ENCODE measurements at places on chromosomes 5 and 9. TPM values are rescaled to one million over a fixed set of nuclear protein-coding genes. Genes with fewer than 3 reads are reported as not detected.

Gene PGM5
- polyA plus RNA-seq: 11.5 TPM

Gene WDR41
- polyA plus RNA-seq: 77.3 TPM

Gene FREM1
- polyA plus RNA-seq: 40.0 TPM

Gene LMNB1
- 63.6 TPM for polyA plus RNA-seq

Gene PITX1
- polyA plus RNA-seq: not detected

Gene NDUFS4
- polyA plus RNA-seq: 143 TPM

Gene BTNL3
- not detected for polyA plus RNA-seq

Gene PCDHGB5
- 33.5 TPM for polyA plus RNA-seq

- H3K4me1 ChIP-seq: peaks cover 29% of the 10 kb centered on the region
- H3K27me3 ChIP-seq: no peaks in the 10 kb centered on the region
- H3K36me3 ChIP-seq: no peaks in the 10 kb centered on the region
These were observed at the start of gene SEMA5A for GRCh38 chr5:9545992-9546851. SEMA5A (minus strand) TSS chr5:9546075; CDS start chr5:9379946, 166,129 bp downstream.

GRCh38 chr5:131330031-131330430 is 66.2 kb downstream of the CDC42SE2 start:
- no peak overlapping the region for H3K4me3 ChIP-seq
- no peak for DNase-seq
- H3K36me3 ChIP-seq: no peaks in the 10 kb centered on the region
- no peak overlapping the region for H3K27ac ChIP-seq

GRCh38 chr5:78701795-78702410 is 53.3 kb upstream of the LHFPL2 start:
- no peak for DNase-seq
- H3K4me1 ChIP-seq: no peaks in the 10 kb centered on the region
- no peak overlapping the region for H3K27ac ChIP-seq
- no peaks in the 10 kb centered on the region for H3K27me3 ChIP-seq

DNA sequence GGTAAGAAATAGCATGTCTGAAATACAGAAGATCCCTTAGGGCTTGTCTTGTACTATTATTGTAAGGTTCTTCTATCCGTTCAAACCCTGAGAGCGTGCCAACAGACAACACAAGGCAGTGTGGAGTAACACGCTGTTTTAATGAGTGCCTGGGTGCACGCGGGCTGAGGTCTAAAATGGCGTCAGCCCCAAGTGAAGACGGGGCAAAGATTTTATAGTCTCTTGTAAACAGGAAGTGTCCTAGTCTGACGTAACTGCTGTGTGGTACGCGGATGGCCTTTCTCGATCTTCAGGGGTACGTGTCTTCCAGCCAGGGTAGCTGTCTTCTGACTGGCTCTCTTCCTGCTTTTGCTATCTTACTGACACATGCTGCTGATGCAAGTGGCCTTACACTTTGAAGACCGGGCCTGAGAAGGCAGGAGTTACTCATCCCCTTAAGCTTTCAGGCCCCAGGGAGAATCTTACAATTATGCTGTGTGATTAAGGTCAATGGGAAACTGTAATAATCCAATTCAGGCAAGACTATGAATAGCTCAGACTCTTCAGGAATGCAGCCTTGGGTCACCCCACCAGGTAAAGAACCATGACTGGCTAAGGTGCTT is 1812.0 kb upstream of the CDH9 start:
- no peak for DNase-seq
- no peak overlapping the region for H3K4me3 ChIP-seq
- H3K4me1 ChIP-seq: no peaks in the 10 kb centered on the region
- no peaks in the 10 kb centered on the region for H3K36me3 ChIP-seq
- no peak overlapping the region for H3K27ac ChIP-seq

DNA sequence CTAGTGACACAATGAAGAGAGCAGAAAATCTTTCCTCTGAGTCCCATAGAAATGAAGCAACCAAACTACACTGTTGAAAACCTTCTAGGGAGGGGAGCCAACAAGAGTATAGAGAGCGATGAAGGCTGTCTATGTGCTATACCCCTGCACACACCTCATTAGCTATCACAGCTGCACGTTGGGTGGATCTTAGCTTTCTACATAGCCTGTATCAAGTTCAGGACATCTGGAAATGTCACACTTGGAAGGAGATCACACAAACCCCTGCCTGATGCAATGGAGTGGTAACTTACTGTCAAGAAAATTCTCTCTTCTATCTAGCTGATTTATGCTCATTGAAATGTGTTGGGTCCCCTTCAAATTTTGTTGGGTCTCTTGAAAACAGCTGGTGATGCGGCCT is 127.0 kb upstream of the NTRK2 start:
- no peaks in the 10 kb centered on the region for H3K4me1 ChIP-seq
- no peaks in the 10 kb centered on the region for H3K27me3 ChIP-seq
- no peak overlapping the region for H3K27ac ChIP-seq

DNA sequence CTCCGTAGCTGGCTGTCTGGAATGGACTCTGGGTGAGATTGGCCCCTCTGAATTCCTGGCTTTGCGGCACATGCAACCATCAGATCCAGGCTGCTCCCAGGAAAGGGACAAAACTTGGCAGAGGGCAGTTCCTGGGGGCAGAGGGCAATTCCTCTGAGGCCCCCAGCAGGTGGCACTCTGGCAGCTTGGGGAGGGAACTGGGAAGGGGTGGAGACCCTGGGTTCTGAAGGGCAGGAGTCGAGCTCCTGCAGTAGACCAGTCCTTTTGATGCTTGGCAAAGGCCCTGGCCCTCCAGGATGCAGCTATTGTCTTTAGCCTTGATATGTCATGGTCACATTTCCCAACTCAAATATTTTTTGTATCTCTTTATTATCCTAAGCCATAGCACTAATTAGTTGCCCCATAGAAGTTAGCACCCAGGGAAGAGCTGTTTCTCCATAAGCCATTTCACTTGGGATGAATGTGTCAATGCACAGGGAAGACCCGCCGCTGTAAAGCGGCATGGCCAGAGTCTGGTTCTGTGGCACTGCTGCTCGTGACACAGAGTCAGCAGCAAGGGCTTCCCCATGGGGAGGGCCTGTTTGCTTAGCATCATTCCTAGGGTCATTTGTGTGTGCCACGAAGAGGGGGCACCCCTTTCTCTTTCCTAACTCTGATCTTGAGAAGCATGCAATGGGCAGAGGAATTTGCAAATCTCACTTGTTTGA is 51.2 kb upstream of the CDK20 start:
- no peak overlapping the region for H3K4me3 ChIP-seq
- no peak for DNase-seq

DNA sequence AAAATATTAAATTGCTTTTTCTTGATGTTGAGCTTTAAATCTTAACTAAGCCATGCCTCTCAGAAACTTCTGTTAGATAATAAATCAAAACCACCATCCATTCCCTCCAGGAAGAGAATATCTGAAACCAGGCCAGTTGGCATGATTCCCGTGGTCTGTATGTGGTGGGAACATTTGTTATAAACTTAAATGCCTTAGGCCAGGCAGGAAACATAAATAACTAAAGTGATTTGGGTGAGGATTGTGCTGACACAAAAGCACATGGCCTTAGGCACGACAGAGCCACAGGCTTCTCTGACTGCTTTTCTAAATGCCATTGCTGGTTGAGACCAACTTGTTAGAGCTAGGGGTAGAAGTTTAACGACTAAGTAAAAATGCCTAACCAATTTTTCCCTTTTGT is 255.9 kb downstream of the GABRG2 start:
- H3K4me3 ChIP-seq: no peak overlapping the region
- H3K36me3 ChIP-seq: no peaks in the 10 kb centered on the region
- H3K27ac ChIP-seq: no peak overlapping the region
- no peak for DNase-seq
- H3K27me3 ChIP-seq: no peaks in the 10 kb centered on the region

DNA sequence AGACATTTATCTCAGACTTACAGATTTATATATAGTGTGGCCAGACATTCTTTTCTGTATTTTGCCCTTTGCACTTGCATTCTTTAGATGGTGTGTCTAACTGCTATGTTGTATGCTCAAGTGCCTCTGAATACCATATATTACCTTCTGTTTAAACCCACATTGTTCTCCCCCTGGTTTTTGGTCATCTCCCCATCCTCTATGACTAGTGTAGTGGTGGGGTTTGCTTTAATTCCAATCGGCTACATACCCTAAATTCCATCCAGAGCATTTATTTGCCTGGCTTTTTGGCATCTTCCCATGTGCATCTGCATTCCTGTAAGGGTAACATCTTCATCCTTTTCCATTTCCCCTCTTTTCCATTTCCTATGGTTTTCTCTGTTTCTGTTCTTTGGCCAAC is 271.0 kb upstream of the SLC30A5 start:
- H3K36me3 ChIP-seq: no peaks in the 10 kb centered on the region
- H3K4me1 ChIP-seq: peaks cover 10% of the 10 kb centered on the region
- no peak overlapping the region for H3K4me3 ChIP-seq
- H3K27ac ChIP-seq: no peak overlapping the region
- no peaks in the 10 kb centered on the region for H3K27me3 ChIP-seq

DNA sequence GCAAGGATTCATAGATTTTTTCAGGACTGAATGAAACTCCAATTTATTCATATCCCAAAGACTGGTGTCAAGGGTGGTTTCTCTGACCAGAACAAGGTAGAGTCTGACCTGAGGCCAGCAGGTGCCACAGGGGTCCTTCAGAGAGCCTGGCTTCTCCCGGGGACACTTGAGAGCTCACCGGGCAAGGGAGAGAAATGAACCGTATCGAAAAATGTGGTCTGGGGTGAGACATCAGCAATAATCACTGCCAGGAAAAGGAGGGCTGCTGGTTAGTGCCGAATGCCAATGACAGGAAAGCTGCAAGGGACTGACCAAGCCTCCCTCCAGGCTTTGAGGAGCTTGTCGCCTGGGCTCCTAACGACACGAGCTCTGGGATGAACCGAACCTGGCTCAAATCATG is 142.7 kb downstream of the TTLL11 start:
- no peak overlapping the region for H3K27ac ChIP-seq
- no peaks in the 10 kb centered on the region for H3K27me3 ChIP-seq

- peaks cover 10% of the 10 kb centered on the region for H3K4me1 ChIP-seq
- no peaks in the 10 kb centered on the region for H3K36me3 ChIP-seq
- H3K27me3 ChIP-seq: peaks cover 8% of the 10 kb centered on the region
- H3K27ac ChIP-seq: peak overlapping the region; percentile 97
These were observed 1.4 kb downstream of the MLLT3 start for GRCh38 chr9:20620650-20621470.

DNA sequence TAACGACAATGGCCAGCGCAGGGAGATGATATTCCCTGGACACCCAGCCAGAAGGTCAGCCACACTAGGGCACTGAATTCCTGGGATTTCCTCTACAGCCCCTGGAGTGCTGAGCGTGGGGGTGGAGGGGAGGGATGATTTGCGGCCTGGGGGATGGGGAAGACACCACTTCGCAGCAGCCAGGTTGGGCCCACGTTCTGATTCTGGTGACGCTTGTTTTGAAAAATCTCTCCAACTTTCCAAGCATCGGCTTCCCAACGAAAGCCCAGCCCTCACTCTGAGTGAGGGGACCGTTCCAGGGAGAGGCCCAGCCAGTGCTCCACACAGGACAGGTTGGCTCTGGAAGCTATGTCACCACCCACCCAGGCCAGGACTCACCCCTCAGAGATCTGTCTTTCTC is 5.4 kb downstream of the GFPT2 start:
- peaks cover 64% of the 10 kb centered on the region for H3K4me1 ChIP-seq
- peaks cover 3% of the 10 kb centered on the region for H3K27me3 ChIP-seq
- H3K27ac ChIP-seq: no peak overlapping the region
- DNase-seq: no peak

GRCh38 chr5:20555034-20555433 is 567.0 kb upstream of the CDH18 start:
- no peaks in the 10 kb centered on the region for H3K36me3 ChIP-seq
- H3K4me3 ChIP-seq: no peak overlapping the region
- no peak overlapping the region for H3K27ac ChIP-seq
- H3K27me3 ChIP-seq: no peaks in the 10 kb centered on the region
- H3K4me1 ChIP-seq: no peaks in the 10 kb centered on the region

DNA sequence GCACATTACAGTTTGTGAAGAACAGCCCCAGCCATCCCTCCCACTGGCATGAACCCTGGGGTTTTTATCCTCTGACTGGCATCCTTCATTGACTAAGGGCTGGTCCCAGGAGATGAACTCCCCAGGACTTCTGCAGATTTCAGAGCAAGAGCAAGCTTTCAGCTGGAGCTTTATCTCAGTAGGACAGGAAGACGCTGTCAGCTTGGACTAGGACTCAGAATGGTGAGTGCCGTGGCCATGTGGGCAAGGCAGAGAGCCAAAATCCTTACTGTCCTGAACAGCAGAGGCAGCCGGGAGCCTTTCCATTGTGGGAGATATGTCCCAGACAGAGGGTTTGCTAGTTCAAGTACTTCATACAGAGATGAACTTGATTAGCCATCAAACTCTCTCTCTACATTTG is 3.2 kb upstream of the ACOT12 start:
- no peak overlapping the region for H3K4me3 ChIP-seq
- no peak overlapping the region for H3K27ac ChIP-seq
- H3K27me3 ChIP-seq: peaks cover 2% of the 10 kb centered on the region
- peaks cover 6% of the 10 kb centered on the region for H3K4me1 ChIP-seq

GRCh38 chr5:112647428-112647827 is 90.3 kb upstream of the APC start:
- H3K4me1 ChIP-seq: no peaks in the 10 kb centered on the region
- no peak for DNase-seq
- H3K27me3 ChIP-seq: no peaks in the 10 kb centered on the region
- no peak overlapping the region for H3K4me3 ChIP-seq
- H3K36me3 ChIP-seq: no peaks in the 10 kb centered on the region

- no peak for DNase-seq
- no peaks in the 10 kb centered on the region for H3K36me3 ChIP-seq
- H3K4me1 ChIP-seq: no peaks in the 10 kb centered on the region
- no peak overlapping the region for H3K27ac ChIP-seq
These were observed 577.2 kb upstream of the EDIL3 start for GRCh38 chr5:84961903-84962302.

GRCh38 chr5:36202521-36202961 is 39.2 kb downstream of the NADK2 start:
- no peaks in the 10 kb centered on the region for H3K27me3 ChIP-seq
- no peak overlapping the region for H3K27ac ChIP-seq
- DNase-seq: no peak
- no peaks in the 10 kb centered on the region for H3K36me3 ChIP-seq

DNA sequence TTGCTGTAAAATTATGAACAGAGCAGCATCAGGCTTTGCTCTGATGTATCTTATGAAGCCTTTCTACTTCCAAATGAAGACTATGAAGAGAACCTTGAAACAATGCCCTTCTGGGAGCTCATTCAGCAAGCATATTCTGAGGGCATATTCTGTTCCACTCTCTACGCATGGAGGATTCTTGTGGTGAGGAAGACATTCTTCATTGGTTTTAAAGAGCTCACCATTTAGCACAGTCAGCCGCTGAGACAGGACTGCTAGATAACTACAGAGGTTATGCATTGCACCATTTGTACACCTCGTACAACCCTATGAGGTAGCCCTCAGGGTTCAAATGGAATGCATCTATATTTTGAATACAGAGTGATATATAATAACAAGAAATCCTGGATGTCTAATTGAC is 61.0 kb downstream of the INVS start:
- DNase-seq: no peak
- no peak overlapping the region for H3K4me3 ChIP-seq
- H3K27ac ChIP-seq: no peak overlapping the region
- H3K4me1 ChIP-seq: no peaks in the 10 kb centered on the region
- H3K27me3 ChIP-seq: no peaks in the 10 kb centered on the region
